ENCODE measurements at places on chromosomes 5 and 9. TPM values are rescaled to one million over a fixed set of nuclear protein-coding genes. Genes with fewer than 3 reads are reported as not detected.
A peak's percentile ranks its signal among the peaks of the same experiment; 100 is the strongest.

- peak; percentile 42 for DNase-seq
- H3K27ac ChIP-seq: no peak overlapping the region
- no peaks in the 10 kb centered on the region for H3K36me3 ChIP-seq
- no peaks in the 10 kb centered on the region for H3K4me1 ChIP-seq
- H3K4me3 ChIP-seq: no peak overlapping the region
These were observed 83.3 kb upstream of the CXCL14 start for GRCh38 chr5:135662061-135662481.

- H3K4me3 ChIP-seq: no peak overlapping the region
- DNase-seq: peak; percentile 6
- H3K36me3 ChIP-seq: no peaks in the 10 kb centered on the region
- H3K27ac ChIP-seq: no peak overlapping the region
These were observed 49.8 kb upstream of the PLPP1 start for GRCh38 chr5:55584398-55585205.

DNA sequence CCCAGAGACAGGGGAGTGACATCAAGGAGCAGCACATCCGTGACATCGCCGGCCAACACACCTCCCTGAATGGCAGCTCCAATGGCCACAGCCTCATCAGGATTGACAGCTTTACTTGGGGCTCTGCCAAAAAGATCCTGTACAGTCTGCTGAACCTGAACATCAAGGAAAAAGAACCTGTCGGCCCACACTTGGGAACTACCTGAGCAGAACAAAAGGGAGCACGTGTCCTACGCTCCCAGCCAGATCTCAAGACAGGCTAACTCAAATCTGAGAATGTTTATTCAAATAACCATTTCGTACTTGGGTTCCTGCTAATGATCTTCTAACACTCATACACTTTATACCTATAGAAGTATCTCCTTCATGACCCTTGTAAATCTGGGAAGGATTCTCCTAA, 15.3 kb downstream of the HSPA9 start:
- no peaks in the 10 kb centered on the region for H3K27me3 ChIP-seq
- no peaks in the 10 kb centered on the region for H3K4me1 ChIP-seq
- H3K4me3 ChIP-seq: no peak overlapping the region
- H3K36me3 ChIP-seq: peaks cover 70% of the 10 kb centered on the region

ORM1 gene
- total RNA-seq: not detected

DNA sequence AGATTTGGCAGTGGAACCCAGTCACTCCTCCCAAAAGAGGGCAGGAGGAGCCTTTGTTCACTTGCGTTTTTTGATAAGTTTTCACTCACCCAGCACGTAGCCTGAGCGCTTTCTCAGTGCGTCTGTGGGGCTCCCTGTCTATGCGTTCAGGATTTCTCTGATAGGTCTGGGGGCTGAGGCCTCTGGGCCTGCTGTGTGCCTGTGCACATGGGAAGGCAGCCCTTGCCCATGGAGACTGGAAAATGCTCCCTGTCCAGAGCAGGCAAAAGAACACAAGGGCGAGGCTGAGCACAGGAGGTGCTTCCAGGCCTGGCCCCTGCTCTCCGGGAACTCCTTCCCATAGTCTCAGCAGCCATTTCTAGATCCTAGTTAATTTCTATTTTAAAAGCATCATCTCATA, 249.9 kb downstream of the FSTL4 start:
- peaks cover 50% of the 10 kb centered on the region for H3K27me3 ChIP-seq
- H3K4me3 ChIP-seq: no peak overlapping the region
- no peaks in the 10 kb centered on the region for H3K36me3 ChIP-seq
- H3K4me1 ChIP-seq: no peaks in the 10 kb centered on the region
- peak; percentile 66 for DNase-seq
